HepG2 (cell line): ENCODE measurements at places on chromosomes 7 and 10. TPM values are rescaled to one million over a fixed set of nuclear protein-coding genes. Genes with fewer than 3 reads are reported as not detected.

Gene INA
- 0.04 TPM in 1 of 2 replicates, not detected in the other for total RNA-seq

Gene RALA
- 11.8 and 23.0 TPM in 2 replicates for total RNA-seq

Gene CTAGE15
- not detected in 2 replicates for total RNA-seq

Gene ZNF248
- total RNA-seq = 12.5 and 12.8 TPM in 2 replicates

Gene GPR26
- not detected in 2 replicates for total RNA-seq

Gene SCART1
- total RNA-seq = 0.32 and 0.46 TPM in 2 replicates

Gene FGF8
- total RNA-seq = not detected in 2 replicates

Gene WDR86
- 0.11 TPM in 1 of 2 replicates, not detected in the other for total RNA-seq

Gene CACNA2D1
- total RNA-seq = not detected in 2 replicates

Gene GPR85
- total RNA-seq = not detected in 2 replicates

Gene CPA1
- total RNA-seq = 0.20 TPM in 1 of 2 replicates, not detected in the other

Gene KCNK18
- total RNA-seq = not detected in 2 replicates

Gene CAV2
- total RNA-seq = 0.09 and 0.24 TPM in 2 replicates

Gene PTPRE
- 0.02 TPM in 1 of 2 replicates, not detected in the other for total RNA-seq

Gene RPP30
- total RNA-seq = 65.0 and 91.5 TPM in 2 replicates

Gene RET
- total RNA-seq = 0.02 TPM in 1 of 2 replicates, not detected in the other

Gene FRMPD2
- total RNA-seq = 0.76 and 1.3 TPM in 2 replicates

Gene SSC4D
- 32.3 and 63.8 TPM in 2 replicates for total RNA-seq

Gene NRP1
- total RNA-seq = 3.7 and 5.8 TPM in 2 replicates

Gene HGF
- not detected in 2 replicates for total RNA-seq
